CD14-positive monocyte (primary cell): ENCODE measurements at places on chromosomes 5 and 9.

GRCh38 chr9:72383978-72384709 lies 19.1 kb upstream of the ZFAND5 start:
- DNase-seq, result no peak

DNA sequence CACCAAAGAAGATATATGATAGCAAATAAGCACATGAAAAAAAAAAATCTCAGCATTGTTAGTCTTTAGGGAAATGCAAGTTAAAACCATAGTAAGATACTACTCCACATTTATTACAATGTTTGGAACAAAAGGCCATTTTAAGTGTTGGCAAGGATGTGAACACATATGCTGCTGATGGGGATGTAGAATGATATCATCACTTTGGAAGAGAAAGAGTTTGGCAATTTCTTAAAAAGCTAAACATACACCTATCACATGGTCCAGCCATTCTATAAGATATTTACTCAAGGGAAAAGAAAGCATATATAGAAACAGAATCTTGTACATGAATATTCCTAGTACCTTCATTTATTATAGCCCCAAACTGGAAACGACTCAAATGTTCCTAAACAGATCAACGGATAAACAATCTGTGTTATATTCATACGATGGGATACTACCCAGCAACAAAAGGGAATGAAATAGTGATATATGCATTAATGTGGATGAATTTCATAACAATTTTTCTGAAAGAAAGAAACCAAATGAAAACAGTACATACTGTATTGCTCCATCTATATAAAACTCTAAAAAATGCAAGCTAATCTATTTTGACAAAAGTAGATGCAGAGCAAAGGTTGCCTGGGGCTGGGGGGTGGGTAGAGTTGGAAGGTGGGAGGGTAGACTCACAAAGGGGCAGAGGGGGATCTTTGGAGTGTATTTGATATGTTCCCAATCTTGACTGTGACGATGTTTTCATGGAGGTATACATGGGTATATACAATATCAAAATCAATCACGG lies 45.7 kb upstream of the SMAD5 start:
- DNase-seq, result no peak

DNA sequence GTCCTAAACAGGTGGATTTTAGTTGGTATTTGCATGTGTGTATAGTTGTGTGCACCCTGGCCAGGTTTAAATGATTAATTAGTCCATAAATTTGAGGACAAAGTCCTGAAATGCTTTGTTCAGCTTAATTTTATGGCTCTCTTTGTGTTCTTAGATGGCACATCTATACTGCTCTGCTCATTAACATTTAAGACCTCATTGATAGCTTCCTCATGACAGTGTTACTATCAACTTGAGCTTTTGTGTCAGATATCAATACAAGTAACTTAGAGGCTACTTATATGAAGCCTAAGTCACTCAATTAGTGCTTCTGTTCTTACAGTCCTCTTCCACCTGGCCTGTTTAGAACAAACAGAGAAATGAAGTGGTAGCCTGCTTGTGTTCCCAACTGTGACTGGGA lies 240.9 kb downstream of the TRPM3 start:
- DNase-seq, result no peak

GRCh38 chr5:881551-881935 lies 11.1 kb downstream of the BRD9 start:
- no peak for DNase-seq

DNA sequence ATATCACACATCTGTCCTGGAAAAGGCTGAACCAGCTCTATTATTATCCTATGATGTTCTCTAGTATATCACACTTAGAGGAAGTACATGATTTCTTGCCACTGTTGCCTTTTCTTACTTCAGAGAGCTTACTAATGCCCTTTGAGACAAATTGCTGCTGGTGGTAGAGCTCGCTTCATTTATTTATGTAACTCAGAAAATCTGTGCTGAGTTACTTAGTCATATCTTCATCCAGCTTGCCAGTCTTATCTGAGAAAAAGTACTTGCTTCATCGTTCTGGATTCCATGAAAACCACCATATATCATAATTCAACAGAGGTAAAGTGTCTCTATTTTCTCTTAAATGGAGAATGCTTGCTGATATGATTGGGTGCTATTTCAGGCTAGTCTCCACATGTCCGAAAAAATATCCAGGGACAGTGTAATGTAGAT lies 26.6 kb downstream of the PTPDC1 start:
- no peak for DNase-seq

GRCh38 chr5:127562252-127562651 lies 44.8 kb downstream of the PRRC1 start:
- DNase-seq, result peak; percentile 6

DNA sequence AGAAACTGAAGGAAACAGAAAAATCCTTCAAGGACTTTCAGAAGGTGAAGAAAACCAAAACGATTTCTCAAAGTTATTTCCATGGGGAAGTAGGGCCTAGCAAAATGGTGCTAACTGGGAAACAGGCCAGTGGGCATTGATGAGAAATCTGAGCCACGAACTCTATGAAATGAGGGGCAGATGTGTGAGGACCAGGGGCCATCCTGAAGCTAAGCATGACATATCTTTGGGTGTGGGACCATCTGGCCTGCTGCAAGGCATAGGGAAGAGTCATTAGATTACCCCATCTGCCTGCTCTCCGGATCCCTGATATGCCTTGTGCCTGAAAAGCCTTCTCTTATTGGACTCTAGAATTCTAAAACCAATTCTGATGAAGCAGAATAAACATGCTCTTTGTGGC lies 143.8 kb downstream of the PALM2AKAP2 start:
- no peak for DNase-seq
